ENCODE measurements at places on chromosomes 12 and 14.

- DNase-seq: no peak
Measured at GRCh38 chr14:76089575-76089974, 62.1 kb upstream of the GPATCH2L start.

GRCh38 chr14:36672095-36672494 is 10.4 kb downstream of the PAX9 start:
- no peak for DNase-seq

DNA sequence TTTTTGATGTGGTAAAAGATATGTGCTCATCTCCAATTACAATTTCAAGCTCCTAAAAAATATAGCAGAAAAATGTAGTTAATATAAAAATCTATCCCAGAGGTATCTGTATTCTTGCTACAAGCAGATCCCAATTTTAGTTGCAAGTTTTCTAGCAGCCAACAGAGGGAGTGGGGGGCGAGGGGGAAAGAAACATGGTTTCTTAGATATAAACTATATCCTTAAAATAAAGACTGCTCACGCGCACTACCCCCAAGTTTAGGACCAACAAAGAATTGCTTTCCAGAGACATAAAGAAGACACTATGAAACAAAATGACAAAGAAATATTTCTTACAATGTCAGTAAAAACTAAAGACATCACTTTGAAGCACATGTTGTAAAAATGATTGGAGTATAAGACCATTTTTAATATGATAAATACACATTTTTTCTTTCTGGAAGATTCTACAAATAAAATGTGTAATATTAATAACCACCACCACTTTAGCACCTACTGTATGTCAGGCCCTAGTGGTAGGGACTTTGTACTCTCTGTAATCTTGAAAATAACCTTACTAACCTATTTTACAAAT is 5.4 kb downstream of the MAGOHB start:
- DNase-seq: no peak

DNA sequence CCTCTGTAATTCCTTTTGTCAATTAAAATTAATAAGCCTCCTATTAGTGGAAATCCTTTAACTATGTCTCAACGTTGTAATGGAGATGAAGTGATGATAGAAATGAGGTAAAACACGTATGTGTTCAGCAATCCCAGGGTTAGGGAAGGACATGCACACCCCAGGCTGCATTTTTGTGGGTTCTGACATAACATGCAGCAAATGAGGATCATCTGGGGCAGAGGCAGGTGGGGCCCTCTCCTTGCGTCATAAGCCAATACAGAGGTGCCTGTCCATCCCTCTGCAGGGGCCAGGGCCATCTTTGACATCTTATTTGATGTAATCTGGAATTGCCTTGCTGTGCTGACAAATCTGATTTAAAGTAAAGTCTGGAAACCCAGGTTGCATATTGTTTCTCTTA is 73.2 kb downstream of the MYRFL start:
- DNase-seq: no peak

GRCh38 chr14:91387169-91387835 is 30.3 kb downstream of the CCDC88C start:
- no peak for DNase-seq

GRCh38 chr14:81591266-81591665 is 57.6 kb upstream of the SEL1L start:
- no peak for DNase-seq

DNA sequence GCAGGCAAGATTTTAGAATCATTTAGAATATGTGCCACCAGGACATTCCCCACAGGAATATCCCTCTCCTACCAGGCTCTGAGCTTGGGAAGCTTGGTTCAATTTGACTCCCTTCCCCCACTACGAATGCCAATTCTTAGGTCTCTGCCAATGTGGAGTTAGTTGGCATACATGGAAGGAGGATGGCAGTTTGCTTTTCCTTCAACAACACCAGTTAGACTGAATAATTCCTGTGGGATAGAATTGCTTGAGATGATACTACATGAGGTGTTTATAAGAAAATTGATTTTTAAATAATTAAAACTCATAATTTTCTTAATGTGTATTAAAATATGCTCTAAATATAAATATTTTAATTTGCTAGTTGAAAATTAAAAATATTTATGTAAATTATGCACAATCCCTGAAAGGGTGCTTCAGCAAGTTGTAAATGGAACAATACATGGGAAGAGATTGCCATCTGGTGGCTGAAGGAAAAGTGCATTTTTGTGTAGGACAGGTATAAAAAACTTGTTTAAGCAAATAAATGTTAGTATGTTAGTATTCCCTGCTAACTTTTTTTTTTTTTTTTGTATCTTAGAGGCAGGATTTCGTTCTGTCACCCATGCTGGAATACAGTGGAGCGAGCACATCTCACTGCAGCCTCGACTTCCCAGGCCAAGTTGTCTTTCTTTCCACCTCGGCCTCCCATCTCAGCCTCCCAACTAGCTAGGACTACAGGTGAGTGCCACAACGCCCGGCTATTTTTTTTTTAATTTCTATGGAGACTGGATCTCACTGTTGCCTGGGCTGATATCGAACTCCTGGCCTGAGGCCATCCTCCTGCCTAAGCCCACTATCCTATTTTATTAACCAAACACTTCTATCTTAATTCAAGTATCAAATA is 25.8 kb upstream of the STRAP start:
- DNase-seq: no peak

GRCh38 chr12:42432517-42433140 is 106.7 kb downstream of the PPHLN1 start:
- DNase-seq: no peak

DNA sequence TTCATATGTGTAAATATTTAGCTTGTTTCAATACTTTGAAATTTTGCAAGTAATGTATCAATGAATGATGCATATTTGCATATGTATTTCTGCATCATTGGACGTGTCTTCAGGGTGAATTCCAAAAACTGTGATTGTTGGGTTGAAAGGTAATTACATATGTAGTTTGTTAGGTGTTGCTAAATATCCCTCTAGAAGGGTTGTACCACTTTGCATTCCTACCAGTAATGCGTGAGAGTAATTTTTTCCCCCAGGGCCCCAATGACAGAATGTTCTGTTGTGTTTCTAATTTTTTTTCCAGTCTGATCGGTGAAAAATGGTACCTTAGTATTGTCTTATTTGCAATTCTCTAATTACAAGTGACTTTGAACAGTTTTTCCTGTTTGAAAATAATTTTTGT is 408.9 kb downstream of the NAV3 start:
- DNase-seq: no peak

GRCh38 chr12:106942775-106943174 is 12.9 kb upstream of the TMEM263 start:
- DNase-seq: no peak

- no peak for DNase-seq
Measured at GRCh38 chr14:23102801-23103200, 2.0 kb downstream of the CIROP start.

Data from T-cell (primary cell).